ENCODE measurements at places on chromosomes 1 and 21. TPM values are rescaled to one million over a fixed set of nuclear protein-coding genes. Genes with fewer than 3 reads are reported as not detected.

GRCh38 chr1:20903437-20903836 lies 116.3 kb upstream of the HP1BP3 start:
- DNase-seq, result no peak

KRTAP7-1 gene
- total RNA-seq, result not detected

NR1I3 gene
- not detected for total RNA-seq

TRAF5 gene
- total RNA-seq, result 44.8 TPM

HSPA6 gene
- total RNA-seq, result not detected

SIK1 gene
- total RNA-seq, result 43.6 TPM
